GM18507 (cell line): ENCODE measurements at places on chromosomes 5 and 9.

GRCh38 chr9:100340224-100340623 is 12.5 kb downstream of the TEX10 start:
- DNase-seq: no peak

- DNase-seq: no peak
Measured at GRCh38 chr5:166165596-166165995, 2125.8 kb upstream of the WWC1 start.

DNA sequence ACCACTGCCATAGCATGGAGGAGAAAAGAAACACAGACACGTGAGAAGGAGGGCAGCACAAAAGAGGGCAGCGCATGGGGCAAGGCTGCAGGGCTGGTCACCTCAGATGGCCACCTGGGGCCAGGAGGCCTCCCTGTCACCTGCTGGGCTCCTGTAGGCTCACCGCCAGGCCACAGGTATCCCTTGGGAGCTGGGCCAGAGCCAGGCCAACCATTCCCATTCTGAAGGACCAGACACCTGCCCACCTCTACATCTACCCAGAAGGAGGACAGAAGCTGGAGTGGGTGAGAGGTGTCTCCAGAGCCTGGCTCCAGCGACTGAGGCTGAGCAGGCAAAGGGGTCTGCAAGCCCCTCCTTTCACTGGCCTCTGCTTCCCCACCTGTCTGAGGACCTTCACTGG is 103.1 kb downstream of the PAX5 start:
- DNase-seq: no peak

- no peak for DNase-seq
Measured at GRCh38 chr5:2864515-2865105, 113.1 kb upstream of the IRX2 start.

GRCh38 chr5:56025151-56025885 is 30.6 kb upstream of the IL6ST start:
- DNase-seq: no peak

- no peak for DNase-seq
Measured at GRCh38 chr9:40935336-40935735, 193.1 kb downstream of the FOXD4L6 start.

- no peak for DNase-seq
Measured at GRCh38 chr9:89095761-89096528, 82.7 kb downstream of the SHC3 start.

- DNase-seq: no peak
Measured at GRCh38 chr9:78539188-78539587, 242.3 kb downstream of the PSAT1 start.

GRCh38 chr9:111743275-111743674 is 51.5 kb downstream of the SHOC1 start:
- DNase-seq: no peak

GRCh38 chr5:9316733-9317132 is 229.1 kb downstream of the SEMA5A start:
- DNase-seq: no peak

- no peak for DNase-seq
Measured at GRCh38 chr9:21331676-21332402, 3.4 kb downstream of the KLHL9 start.

GRCh38 chr5:143051244-143052058 is 281.3 kb downstream of the ARHGAP26 start:
- no peak for DNase-seq

- DNase-seq: no peak
Measured at GRCh38 chr5:87245451-87245850, 22.2 kb upstream of the RASA1 start.

GRCh38 chr9:29044959-29045358 is 1471.7 kb upstream of the C9orf72 start:
- no peak for DNase-seq

- no peak for DNase-seq
Measured at GRCh38 chr9:130425741-130426466, 18.9 kb upstream of the ASS1 start.

GRCh38 chr9:87206064-87206661 is 258.9 kb upstream of the GAS1 start:
- DNase-seq: no peak

GRCh38 chr5:87541033-87541432 is 128.3 kb upstream of the CCNH start:
- no peak for DNase-seq

- DNase-seq: peak; percentile 58
Measured at GRCh38 chr9:33446240-33446945, 1.0 kb downstream of the AQP3 start.

- peak; percentile 28 for DNase-seq
Measured at GRCh38 chr5:173547579-173547978, 68.9 kb downstream of the BOD1 start.

GRCh38 chr9:105447814-105448812 is at the start of gene FSD1L:
FSD1L (plus strand) TSS chr9:105448034; CDS start chr9:105448221, 187 bp downstream.
- DNase-seq: peak; percentile 88

DNA sequence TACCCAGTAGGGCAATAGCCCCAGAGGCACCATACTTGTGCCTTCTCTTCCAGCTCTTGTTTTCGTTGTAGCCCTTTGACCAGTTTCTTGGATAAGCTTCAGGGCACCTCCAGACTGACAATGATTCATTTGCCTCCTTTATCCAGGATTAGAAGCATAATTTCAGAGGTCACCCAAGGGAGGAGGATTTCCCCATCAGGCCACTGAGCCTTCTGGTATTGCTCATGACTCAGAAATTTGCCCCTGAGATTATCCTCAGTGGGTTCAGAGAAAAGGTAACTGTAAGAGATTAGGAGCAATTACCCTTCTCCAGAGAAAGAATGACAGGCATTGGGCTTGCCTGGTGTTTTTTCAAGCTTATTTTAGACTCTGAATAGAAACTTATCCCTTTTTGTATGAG is 147.9 kb downstream of the MSX2 start:
- no peak for DNase-seq

DNA sequence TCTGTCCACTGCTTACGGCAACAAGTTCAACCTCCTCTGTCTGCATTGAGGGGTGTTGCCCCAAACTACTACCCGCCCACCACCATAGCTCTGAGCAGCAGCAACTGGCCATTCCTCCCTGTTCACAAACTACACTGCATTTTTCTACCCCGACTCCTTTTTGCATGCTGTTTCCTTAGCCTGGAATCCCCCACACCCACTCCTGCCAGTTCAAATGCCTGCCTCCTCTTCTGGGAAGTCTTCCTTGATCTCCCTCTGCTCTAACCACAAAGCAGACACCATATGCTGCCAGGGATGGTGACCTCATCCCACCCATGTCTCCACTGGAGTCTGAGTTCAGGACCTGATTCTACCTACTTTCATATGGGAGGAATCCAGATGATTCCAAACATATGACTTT is 13.3 kb downstream of the ALDH1B1 start:
- DNase-seq: no peak

GRCh38 chr9:97386733-97387503 is 25.0 kb upstream of the TDRD7 start:
- DNase-seq: peak; percentile 58

GRCh38 chr9:137486545-137487453 is 27.7 kb upstream of the NSMF start:
- DNase-seq: no peak

GRCh38 chr9:9817176-9817575 is 795.6 kb downstream of the PTPRD start:
- DNase-seq: no peak

- no peak for DNase-seq
Measured at GRCh38 chr5:54329731-54330709, 19.6 kb upstream of the ARL15 start.

DNA sequence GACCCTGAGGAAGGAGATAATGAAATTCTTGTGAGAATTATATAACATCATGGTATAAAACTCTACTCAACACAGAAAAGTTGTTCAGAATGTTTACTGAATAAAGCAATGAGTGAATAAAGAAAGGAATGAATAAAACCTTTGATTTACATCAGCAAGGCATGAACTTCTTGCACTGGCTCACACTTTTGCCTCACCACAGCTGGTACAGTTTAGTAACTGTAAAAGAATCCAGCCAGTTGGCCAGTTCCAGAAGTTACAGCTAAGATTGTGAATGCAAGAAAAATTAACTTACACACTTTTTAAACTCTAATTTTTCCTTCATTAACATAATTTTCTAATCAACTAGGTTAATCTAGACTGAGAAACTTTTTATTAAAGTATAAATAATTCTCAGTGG is 490.9 kb downstream of the NFIB start:
- DNase-seq: no peak

DNA sequence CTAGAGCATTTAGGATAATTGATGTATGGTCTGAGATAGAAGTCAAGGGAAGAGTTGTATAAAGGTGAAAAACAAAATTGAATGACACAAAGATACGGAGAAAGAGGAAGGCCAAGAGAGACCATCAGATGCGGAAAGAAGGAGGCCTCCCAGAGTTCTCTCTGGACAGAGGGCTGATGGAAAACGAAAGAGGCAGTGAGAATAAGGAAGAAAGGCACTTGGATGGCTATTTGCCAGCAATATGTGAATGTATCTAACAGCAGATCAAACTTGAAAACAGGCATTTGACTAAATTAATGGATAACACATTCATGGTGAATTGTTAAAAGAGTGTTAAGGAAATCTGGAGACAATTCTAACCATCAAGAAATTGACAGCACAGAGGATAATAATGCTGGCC is 2.4 kb upstream of the DOCK8 start:
- DNase-seq: no peak

- DNase-seq: no peak
Measured at GRCh38 chr5:148998174-148998797, 64.6 kb downstream of the SH3TC2 start.

DNA sequence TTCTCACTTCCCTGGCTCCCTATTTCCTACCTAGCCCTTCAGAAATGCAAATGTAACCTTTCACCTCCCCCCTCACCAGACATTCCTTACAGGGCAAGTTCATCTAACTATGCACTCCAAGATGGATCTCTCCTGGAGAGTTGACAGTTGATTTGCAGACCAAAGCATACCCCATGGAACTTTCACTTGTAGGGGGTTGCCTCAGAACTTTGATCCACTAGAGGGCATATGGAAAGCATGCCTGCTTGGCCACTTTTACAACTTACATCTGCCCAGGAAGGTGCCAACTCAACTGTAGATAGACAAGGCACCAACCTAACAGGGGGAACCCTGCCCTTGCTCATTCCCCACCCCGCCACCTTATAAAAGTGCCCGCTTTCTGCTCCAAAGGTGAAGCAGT is 187.8 kb downstream of the NXNL2 start:
- DNase-seq: no peak

GRCh38 chr5:113186061-113186460 is 209.5 kb downstream of the DCP2 start:
- no peak for DNase-seq

GRCh38 chr5:59039296-59040023 is 456.6 kb downstream of the RAB3C start:
- peak; percentile 9 for DNase-seq

- DNase-seq: no peak
Measured at GRCh38 chr9:128003966-128004604, 23.3 kb upstream of the EEIG1 start.

- DNase-seq: no peak
Measured at GRCh38 chr9:4574657-4575243, 84.5 kb downstream of the SLC1A1 start.

DNA sequence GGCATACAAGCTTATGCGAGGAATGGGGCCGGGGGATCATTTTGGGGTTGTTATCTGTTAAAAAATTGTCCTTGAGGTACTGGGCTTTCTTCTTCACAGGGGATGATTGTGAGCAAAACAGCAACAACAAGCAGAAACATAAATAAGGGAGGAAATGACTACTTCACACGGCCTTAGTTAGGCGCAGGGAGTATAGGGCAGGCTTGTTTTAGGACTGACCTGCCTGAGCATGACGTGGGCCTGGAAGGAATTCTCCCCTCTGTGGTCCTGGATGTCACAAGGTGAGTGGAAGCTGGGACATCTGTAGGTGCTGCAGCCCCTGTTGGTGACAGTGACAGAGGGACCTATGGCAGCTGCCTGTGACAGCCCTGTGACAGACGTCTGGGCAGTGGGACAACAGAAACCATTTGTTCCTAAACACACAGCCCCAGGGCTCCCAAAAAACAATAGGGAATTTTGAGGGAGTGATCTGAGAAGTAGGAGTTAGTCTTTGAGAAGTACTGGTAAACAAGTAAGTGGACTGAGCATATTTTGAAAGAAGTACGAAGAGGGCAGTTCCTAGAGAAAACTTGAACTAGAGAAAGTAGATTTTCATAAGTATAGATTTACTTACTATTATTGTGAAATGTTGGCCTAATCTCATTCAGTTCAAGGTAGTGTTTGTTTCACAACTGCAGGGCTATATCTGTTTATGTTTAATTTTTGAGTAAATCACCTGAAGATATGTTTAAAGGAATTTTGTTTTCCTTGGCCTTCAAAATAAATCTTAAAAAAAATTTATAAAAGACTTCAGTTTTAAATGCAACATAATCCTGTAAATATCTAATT is 113.1 kb downstream of the KDM4C start:
- no peak for DNase-seq

DNA sequence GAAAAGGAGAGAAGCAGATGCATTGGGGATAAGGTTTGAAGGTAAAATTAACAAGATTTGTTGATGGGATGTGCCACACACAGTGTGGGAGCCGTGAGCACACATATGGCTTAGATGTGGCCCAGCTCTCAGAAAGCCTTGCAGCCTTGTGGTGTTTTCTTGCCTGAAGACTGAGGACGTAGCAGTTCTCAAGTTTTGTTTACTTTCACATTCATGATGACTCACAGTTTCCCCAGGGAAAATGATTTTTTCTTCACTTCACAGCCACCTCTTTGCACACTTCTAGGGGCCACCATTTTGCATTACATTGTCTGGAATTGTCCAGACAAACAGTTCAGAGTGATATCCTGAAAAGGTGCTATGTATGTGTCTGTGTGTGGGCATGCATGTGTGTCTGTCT is 126.2 kb downstream of the BASP1 start:
- peak; percentile 18 for DNase-seq

DNA sequence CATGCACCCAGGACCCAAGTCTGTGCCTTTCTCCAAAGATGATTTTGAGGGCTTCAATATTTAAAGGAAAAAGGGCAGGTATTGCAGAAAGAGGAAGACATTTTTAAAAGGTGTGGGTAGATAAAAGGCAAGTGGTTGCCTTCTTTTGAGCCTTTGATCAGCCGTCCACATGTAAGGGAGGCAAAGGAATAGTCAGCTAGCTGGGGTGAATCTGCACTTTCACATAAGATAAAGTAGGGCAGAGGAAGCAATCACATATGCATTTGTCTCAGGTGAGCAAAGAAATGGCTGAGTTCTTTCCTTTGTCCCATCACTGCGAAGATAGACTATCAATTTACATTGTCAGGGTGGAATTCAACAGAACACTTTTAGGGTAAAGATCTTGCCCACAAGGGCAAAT is 19.9 kb downstream of the MGAT1 start:
- no peak for DNase-seq
